ENCODE measurements at places on chromosomes 3 and 15. TPM values are rescaled to one million over a fixed set of nuclear protein-coding genes. Genes with fewer than 3 reads are reported as not detected.

- DNase-seq, result no peak
Observed at GRCh38 chr3:156206157-156206556, 85.8 kb downstream of the KCNAB1 start.

DNA sequence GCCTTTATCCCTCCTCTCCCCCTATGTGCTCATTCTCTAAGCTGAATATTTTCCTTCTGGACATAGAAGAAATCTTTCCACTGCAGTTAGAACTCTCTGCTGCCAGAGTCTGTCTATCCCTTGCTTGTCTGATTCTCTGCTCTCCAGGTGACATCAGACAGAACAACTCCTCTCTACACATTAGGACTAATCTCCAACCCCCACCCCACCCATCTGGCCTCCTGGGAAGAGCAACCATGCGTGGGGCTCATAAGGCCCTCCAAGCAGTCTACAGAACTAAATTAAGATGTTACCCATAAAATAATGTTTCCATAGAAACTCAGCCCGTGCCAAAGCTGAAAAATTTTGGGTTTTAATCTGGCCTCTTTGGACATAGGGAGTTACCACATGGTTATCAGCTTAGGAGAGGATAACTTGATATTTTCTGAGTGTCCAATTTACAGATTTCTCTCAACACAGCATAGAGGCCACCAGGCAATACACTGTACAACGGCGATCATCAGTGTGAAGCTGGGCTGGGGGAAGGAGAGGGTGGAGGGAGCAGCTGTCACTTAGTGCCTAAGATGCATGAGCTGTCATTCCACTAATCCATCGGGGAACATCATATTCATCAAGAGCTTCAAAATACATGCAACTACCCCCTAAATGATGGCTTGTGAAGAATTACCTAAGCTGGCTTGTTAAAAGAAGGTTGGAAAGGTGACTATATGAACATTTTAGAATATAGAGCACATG lies 199.4 kb downstream of the CLSTN2 start:
- DNase-seq, result no peak

GRCh38 chr3:10775259-10775658 lies 40.8 kb upstream of the SLC6A11 start:
- DNase-seq, result no peak

GRCh38 chr3:80559701-80560100 lies 791.9 kb upstream of the ROBO1 start:
- no peak for DNase-seq

- DNase-seq, result no peak
Observed at GRCh38 chr3:46049093-46049492, 21.8 kb upstream of the XCR1 start.

DNA sequence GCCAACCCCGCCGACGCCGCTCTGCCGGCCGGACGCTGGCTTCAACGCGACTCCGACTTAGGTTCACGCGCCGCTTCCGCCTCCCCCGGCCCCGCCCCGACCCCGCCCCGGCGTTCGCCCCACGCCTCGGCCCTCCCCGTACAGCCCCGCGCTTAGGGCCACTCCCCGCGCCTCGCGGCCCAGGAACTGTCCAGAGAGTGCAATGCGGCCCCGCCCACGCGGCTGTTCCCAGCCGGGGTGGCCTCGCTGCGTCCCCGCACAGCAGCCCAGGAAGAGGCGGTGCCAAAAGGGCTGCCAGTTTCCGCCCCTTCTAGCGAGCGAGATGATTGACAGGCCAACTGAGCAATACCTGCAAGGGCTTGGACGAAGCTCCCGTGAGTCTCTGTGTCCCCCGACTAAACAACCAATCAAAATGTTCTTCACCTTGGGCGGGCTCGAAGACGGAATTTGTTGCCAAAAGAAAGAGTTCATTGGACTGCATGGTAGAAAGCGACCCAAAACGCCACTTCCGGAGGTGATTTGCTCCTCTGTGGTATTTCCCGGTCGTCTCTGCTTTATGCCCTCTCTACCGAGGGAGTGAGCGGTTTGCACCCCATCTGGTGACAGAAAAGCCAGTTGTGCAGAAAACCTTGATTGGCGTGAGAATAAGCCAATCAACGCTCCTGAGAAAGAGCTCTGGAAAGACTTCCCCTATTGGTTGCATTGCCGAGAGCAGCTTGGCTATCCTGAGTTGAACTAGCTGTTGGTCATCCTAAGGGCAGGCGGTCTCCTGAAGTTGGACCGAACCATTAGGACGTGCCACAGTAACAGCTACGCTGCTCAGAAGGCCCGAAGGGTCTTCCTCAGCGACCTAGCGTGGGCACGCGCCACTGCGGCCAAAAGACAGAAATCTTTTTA lies at the start of gene UBP1:
TSS of gene UBP1 (minus strand) at position 78 of the 897 bp plus-strand sequence. CDS start 557 bp downstream, outside the sequence.
- DNase-seq, result peak; percentile 100

DNA sequence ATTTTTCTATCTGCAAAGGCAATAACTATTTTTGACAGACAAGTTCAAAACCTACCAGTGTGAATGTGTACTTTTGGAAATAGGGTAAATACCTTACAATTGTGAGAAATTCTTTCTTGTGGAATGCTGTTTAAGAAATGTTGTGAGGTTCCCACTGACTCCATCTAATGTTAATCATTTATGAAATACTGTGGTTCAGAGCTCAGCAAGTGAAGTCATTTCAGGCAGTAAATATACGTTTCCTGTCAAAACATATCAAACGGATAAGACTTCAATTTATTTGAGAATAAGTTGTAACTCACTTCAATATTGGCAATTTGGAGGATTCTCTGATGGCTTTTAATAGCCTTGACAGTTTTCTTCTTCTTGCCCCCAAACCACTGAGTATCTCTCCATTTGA lies 16.4 kb downstream of the TAFA4 start:
- DNase-seq, result no peak

GRCh38 chr3:66962664-66963063 lies 35.4 kb upstream of the KBTBD8 start:
- DNase-seq, result no peak

- DNase-seq, result no peak
Observed at GRCh38 chr15:97977734-97978133, 17.2 kb downstream of the ARRDC4 start.

- no peak for DNase-seq
Observed at GRCh38 chr3:181935915-181936314, 224.2 kb downstream of the SOX2 start.

DNA sequence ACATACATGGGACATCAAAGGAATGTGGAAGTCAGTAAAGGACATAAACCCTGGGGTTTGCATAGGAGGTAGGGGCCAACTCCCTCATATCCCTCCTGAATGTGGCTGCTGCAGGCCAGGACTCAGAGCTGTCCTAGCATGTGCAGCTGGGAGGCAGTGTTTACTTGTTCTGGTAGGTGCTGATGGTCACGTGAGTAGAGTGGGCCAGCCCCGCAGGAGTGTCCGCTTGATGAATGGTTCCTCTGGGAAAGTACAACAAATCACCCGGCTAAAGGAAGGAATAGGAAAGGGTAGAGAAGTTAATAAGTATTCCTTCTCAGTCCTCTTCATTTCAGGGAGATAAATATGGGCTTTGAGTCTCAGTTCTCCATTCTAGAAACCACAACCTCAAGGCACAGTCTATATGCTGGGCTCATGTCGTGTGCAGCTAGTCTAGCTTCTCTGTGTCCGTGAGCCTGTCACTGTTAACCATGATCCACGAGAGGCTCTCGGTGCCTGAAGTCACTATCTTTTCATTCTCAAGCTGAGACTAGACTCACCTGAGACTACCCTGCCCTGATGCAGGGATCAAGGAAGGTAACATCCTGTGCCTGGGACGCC lies 17.9 kb downstream of the RIOX2 start:
- no peak for DNase-seq

GRCh38 chr15:82062479-82063454 lies 16.9 kb upstream of the MEX3B start:
- no peak for DNase-seq

GRCh38 chr15:86754846-86755245 lies 675.2 kb downstream of the AGBL1 start:
- no peak for DNase-seq

DNA sequence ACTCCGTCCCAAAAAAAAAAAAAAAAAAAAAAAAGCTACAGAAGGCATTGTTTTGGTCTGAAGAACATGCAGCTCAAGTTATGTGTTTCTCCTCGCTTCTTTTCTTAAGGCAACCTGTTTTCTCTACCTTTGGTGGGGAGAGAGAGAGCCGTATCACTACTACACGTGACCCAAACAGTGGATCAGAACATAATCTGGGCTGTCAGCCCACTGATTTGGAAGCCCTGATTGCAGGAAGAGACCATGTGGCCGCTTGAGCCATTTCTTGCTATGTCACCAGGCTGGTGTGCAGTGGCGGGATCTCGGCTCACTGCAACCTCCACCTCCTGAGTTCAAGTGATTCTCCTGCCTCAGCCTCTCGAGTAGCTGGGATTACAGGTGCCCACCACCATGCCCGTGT lies 69.8 kb downstream of the ABTB1 start:
- DNase-seq, result no peak

GRCh38 chr3:140770977-140771667 lies 93.3 kb downstream of the TRIM42 start:
- DNase-seq, result no peak

The CPEB1 gene
- total RNA-seq, result 0.72 TPM

The ACSBG1 gene
- 0.05 TPM for total RNA-seq

The P2RY12 gene
- 1.0 TPM for total RNA-seq

The IGF2BP2 gene
- total RNA-seq, result 16.7 TPM

The MME gene
- total RNA-seq, result 3.9 TPM

The TERC gene
- total RNA-seq, result 3.5 TPM

Data from left ventricle myocardium superior (tissue), 1 donor.